MCF 10A (cell line): ENCODE measurements at places on chromosomes 6 and 20. TPM values are rescaled to one million over a fixed set of nuclear protein-coding genes. Genes with fewer than 3 reads are reported as not detected.

Gene PHACTR3
- total RNA-seq: 4.5 and 22.8 TPM in 2 replicates

GRCh38 chr6:111494951-111495635 lies 12.1 kb upstream of the REV3L start:
- peaks cover 5% of the 10 kb centered on the region for H3K36me3 ChIP-seq
- DNase-seq: no peak
- H3K27ac ChIP-seq: no peak overlapping the region
- no peak overlapping the region for H3K4me3 ChIP-seq
- no peaks in the 10 kb centered on the region for H3K4me1 ChIP-seq
- H3K27me3 ChIP-seq: no peaks in the 10 kb centered on the region

- no peaks in the 10 kb centered on the region for H3K36me3 ChIP-seq
- DNase-seq: peak; percentile 64
- no peaks in the 10 kb centered on the region for H3K27me3 ChIP-seq
- H3K27ac ChIP-seq: no peak overlapping the region
- no peak overlapping the region for H3K4me3 ChIP-seq
These were observed 151.4 kb upstream of the LAMA2 start for GRCh38 chr6:128731249-128732165.

GRCh38 chr6:99548706-99549105 lies 19.8 kb downstream of the CCNC start:
- H3K4me3 ChIP-seq: no peak overlapping the region
- no peak for DNase-seq
- no peaks in the 10 kb centered on the region for H3K27me3 ChIP-seq
- no peak overlapping the region for H3K27ac ChIP-seq

GRCh38 chr6:72286911-72287311 lies 335.0 kb upstream of the KCNQ5 start:
- no peaks in the 10 kb centered on the region for H3K36me3 ChIP-seq
- no peak overlapping the region for H3K4me3 ChIP-seq
- H3K27me3 ChIP-seq: peaks cover 70% of the 10 kb centered on the region
- DNase-seq: no peak
